ENCODE measurements at places on chromosomes 12 and 14. TPM values are rescaled to one million over a fixed set of nuclear protein-coding genes. Genes with fewer than 3 reads are reported as not detected.
A peak's percentile ranks its signal among the peaks of the same experiment; 100 is the strongest.

The ACRBP gene
- total RNA-seq: 1.4 TPM

The LBHD2 gene
- total RNA-seq: 0.09 TPM

The SYNDIG1L gene
- 0.04 TPM for total RNA-seq

The BICD1 gene
- total RNA-seq: 8.6 TPM

The FAM161B gene
- total RNA-seq: 6.6 TPM

The KRT79 gene
- total RNA-seq: not detected

The HOXC4 gene
- total RNA-seq: 10.1 TPM

The BCL2L14 gene
- not detected for total RNA-seq

The TIMELESS gene
- total RNA-seq: 5.2 TPM

The C12orf50 gene
- total RNA-seq: 0.09 TPM

The HOXC12 gene
- not detected for total RNA-seq

The CD163L1 gene
- 9.4 TPM for total RNA-seq

The GALNT8 gene
- 5.5 TPM for total RNA-seq

The IFI27 gene
- total RNA-seq: 5.6 TPM

The SRSF9 gene
- total RNA-seq: 71.6 TPM

The MSI1 gene
- total RNA-seq: 1.2 TPM

The SPTB gene
- total RNA-seq: 126 TPM

DNA sequence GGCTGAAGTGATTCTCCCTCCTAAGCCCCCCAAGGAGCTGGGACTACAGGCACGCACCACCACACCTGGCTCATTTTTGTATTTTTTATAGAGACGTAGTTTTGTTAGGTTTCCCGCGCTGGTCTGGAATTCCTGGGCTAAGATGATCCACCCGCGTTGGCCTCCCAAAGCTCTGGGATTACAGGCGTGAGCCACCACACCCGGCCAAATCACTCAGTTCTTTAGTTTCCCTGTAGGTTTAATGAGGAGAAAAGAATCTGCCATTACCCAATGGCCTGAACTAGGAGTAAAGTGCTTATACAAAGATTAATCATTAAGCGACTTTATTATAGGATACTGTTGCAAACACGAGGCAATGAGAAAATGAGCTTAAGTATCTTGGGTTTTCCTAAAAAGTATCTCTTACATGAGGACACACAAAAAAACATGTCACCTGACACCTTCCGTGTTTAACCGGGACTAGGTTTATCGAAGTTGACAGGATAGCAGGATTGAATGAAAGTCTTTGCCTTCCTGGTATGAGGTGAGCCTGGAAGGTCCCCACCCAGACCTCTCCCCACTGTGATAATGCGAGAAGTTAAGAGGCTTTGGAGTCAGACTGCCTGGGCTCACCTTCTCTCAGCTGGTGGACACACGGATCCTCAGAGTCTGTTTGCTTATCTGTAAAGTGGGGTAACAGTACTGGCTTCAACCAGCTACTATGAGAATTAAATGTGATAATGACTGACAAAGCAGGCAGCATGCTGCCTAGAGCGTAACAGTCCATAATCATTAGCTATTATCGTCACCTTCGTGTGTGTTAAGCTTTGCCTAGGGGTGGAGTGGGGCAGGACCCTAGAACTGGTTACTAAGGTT lies 133.5 kb upstream of the KRAS start:
- peak; percentile 18 for DNase-seq

DNA sequence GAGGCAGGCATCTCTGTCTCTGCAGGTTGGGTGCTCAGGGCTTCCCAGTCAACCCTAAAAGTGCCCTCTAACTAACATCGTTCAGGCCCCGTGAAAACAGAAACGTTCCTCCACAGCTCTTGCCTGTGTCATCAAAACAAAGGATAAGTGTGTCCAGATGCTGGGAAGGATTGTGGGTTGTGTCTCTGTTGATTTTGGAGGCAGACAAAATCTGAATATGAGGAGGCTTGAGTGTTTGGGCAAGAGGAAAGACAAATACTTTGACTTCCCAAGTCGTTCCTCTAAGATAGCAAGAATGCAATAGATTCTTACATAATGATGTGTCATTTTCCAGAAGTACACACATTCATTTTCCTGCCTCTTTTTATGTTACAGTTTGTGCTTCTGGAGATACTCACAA lies 52.9 kb downstream of the SERPINA3 start:
- no peak for DNase-seq

GRCh38 chr14:46487582-46488350 lies 163.8 kb downstream of the RPL10L start:
- DNase-seq: no peak

DNA sequence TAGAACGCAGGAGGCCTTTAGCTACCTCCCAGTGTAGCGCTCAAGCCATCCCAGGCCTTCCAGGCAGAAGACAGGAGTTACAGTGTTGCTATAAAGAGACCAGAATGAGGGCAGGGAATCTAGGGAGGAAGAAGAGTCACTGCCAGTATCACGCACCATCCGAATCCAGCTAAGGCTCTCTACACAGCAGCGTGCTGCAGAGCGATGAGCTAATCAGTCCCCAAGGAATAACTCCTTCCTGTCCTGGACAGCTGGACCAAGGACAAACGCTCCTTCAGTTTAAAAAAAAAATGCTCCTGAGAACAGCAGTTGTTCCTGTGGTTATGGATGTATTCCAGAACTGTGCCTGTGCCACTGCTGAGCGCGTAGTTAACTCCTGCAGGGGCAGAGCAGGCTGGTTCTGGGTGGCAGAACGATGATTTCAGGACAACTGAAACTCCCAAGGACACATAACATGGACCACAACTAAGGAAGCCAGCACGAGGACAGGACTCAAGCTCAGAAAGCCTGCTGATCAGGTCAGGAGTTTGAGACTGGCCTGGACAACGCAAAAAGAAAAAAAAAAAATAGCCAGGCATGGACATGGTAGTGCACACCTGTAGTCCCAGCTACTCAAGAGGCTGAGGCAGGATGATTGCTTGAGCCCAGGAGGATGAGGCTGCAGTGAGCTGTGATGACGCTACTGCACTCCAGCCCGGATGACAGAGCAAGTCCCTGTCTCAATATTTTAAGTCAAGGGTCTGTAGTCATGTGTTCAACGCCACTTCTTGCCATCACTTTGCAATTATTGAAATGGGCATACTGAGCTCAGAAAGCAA lies 2.6 kb downstream of the IFFO1 start:
- peak; percentile 95 for DNase-seq

- peak; percentile 84 for DNase-seq
Measured at GRCh38 chr12:54017027-54017788, 8.4 kb downstream of the HOXC8 start.

DNA sequence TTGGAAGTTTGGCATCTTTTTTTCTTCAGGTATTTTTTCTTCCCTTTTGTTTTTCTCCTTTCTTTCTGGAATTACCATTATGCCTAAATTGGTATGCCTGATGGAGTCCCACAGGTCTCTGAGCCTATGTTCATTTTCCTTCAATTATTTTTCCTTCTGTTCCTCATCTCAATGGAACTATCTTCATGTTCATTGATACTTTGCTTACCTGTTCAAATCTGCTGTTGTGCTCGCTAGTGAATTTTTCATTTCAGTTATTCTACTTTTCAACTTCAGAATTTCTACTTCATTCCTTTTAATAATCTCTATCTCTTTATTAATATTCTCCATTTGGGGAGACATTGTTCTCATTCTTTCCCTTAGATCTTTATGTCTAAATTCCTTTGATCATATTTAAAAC lies 15.4 kb upstream of the USP30 start:
- DNase-seq: no peak

GRCh38 chr12:40693207-40693821 lies 1.1 kb downstream of the CNTN1 start:
- peak; percentile 71 for DNase-seq

DNA sequence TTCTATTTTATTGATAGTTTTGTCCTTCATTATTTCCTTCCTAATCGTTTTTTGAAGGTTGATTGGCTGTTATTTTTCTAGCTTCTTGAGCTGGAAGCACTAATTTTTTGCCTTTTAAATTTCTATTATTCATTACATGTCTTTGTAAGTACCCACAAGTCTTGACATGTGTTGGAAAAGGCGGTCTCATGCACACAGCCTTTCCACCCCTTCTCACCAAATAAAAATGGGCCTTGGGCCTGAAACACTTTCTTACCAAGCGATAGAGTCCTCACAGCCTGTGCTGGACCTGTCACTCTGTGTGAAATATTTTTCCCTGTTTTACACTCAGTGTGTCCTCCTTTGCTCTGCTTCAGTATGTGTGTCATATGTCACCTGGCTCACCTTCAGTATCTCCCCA lies 9.9 kb downstream of the ETNK1 start:
- no peak for DNase-seq

DNA sequence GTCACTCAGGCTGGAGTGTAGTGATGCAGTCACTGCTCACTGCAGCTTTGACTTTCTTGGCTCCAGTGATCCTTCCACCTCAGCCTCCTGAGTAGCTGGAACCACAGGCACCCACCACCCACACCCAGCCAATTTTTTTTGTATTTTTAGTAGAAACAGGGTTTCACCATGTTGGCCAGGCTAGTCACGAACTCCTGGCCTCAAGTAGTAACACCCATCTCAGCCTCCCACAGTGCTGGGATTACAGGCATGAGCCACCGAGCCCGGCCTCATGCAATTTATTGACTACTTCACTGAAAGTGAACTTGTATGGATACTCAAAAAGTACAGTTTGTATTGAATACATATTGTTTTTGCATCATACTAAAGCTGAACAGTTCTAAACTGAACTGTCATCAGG lies 9.1 kb downstream of the PSEN1 start:
- DNase-seq: no peak

DNA sequence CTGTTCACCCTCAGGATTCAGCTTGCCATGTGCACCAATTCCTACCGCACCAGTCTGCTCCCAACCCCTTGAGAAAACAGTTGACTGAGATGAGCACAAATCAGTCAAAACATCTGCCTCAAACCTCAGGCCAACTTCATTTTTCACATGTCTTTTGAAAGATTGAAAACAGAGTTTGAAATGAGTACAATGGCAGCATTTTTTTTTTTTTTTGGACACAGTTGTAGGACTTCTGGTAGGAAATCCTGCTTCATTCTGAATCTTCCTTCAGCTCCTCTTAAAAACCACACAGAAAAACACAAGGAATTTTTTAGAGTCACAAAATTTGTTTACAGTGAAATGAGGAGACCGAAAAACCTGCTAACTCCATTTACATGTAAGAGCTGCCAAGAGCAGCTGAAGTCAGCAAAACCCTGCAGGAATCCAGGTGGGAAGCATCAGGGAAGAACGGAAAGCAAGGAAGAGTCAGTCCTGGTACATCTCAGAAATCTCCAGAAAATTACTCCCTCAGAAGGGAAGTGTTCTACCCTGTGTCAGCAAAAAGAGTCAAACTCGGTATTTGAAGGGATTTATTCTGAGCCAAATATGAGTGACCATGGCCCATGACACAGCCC lies 100.3 kb upstream of the TMTC1 start:
- peak; percentile 50 for DNase-seq

GRCh38 chr12:55495490-55495889 lies 3.3 kb downstream of the OR6C68 start:
- no peak for DNase-seq

DNA sequence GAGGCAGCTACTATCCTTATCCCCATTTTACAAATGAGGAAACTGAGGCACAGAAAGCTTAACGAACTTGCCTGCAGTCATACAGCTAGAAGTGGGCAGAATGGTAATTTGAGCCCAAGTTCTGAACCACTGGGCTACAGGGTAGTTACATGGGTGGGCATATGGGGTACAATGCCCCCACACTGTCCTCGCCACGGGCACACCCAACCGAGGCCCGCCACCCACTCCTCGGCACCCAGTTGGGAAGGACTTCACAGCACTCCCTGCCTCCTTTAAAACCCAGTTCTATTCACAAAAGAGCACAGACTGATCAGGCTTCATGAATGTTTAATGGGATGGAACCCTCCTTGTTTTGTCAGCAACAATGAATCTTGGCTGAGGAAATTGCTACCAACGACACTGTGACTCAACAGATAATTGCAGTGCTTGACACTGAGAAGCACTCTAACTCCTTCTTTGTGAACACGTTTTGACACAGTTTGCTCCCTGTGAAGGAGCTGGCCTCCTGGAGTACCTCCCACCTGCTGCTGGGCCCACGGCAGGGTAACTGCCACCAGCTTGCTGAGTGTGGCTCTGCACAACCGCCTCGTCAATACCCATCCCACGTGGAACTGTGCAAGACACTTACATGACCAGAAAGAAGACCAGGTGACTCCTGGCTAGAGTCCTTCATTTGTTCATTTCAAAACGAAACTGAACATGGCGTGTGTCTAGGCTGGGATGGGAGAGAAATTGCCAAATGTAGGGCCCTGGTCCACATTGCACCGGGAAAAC lies 63.5 kb downstream of the CLMN start:
- no peak for DNase-seq

- DNase-seq: no peak
Measured at GRCh38 chr14:89364316-89364715, 52.7 kb downstream of the FOXN3 start.

- DNase-seq: no peak
Measured at GRCh38 chr14:84591827-84592445, 938.0 kb upstream of the FLRT2 start.

- DNase-seq: no peak
Measured at GRCh38 chr12:28129031-28129430, 61.2 kb upstream of the CCDC91 start.

DNA sequence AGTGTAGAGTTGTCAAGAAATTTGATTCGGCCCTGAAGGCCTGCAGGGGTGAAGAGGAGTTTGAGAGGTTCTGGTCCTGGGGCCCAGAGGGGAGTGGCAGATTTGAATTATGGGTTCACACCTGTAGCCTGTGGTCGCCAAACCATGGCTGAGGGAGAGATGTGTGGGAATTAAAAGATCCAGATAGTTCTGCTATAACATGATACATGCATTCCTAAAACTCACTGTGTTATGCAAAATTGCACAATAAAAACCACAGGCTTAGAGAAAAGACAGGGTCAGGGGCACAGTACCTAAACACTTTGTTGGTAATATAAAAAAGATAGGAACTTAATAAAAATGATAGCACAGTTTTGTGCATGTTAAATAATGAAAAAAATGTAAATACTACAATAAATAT lies 106.2 kb downstream of the TMEM30B start:
- DNase-seq: no peak

GRCh38 chr14:105161309-105161708 lies 7.3 kb downstream of the JAG2 start:
- DNase-seq: no peak

- no peak for DNase-seq
Measured at GRCh38 chr12:78036874-78037273, 206.2 kb downstream of the NAV3 start.

All from muscle of leg (tissue), 16 donors.